ENCODE measurements at places on chromosomes 4 and X. TPM values are rescaled to one million over a fixed set of nuclear protein-coding genes. Genes with fewer than 3 reads are reported as not detected.

TBC1D8B gene
- 10.8 TPM for total RNA-seq

INTU gene
- total RNA-seq = 5.3 TPM

DNA sequence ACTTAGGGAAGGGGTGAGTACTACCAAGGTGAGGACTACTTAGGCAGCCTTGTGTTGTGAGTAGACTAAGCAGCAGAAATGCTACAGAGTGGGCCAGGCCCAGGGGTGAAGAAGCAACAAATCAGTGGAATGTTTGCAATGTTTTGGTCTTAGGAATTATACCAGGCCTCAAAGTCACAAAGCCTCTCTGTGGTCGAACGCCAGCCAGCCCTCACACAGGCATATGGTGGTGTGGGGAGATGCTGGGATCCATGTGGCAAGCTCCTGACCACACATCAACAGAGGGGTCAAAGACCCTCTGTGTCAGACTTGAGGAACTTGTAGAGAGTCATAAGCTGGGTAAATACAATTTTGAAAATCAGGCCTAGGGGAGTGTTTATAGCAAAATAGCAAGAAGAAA is 153.8 kb upstream of the KLF3 start:
- H3K27me3 ChIP-seq = no peaks in the 10 kb centered on the region
- no peaks in the 10 kb centered on the region for H3K4me1 ChIP-seq
- DNase-seq = no peak
- H3K36me3 ChIP-seq = no peaks in the 10 kb centered on the region

MAGEE1 gene
- 7.2 TPM for total RNA-seq

GRCh38 chrX:23802431-23802830 is 19.5 kb downstream of the SAT1 start:
- H3K4me3 ChIP-seq = no peak overlapping the region
- peak overlapping the region; percentile 19 for H3K27ac ChIP-seq
- H3K36me3 ChIP-seq = no peaks in the 10 kb centered on the region

PLS3 gene
- 197 TPM for total RNA-seq

GRCh38 chr4:174437324-174437723 is 85.0 kb downstream of the HPGD start:
- H3K4me3 ChIP-seq = no peak overlapping the region
- no peak overlapping the region for H3K27ac ChIP-seq
- DNase-seq = no peak
- no peaks in the 10 kb centered on the region for H3K4me1 ChIP-seq

HS6ST2 gene
- total RNA-seq = 9.7 TPM

CHRDL1 gene
- total RNA-seq = 48.2 TPM

MAGIX gene
- 0.77 TPM for total RNA-seq

DNA sequence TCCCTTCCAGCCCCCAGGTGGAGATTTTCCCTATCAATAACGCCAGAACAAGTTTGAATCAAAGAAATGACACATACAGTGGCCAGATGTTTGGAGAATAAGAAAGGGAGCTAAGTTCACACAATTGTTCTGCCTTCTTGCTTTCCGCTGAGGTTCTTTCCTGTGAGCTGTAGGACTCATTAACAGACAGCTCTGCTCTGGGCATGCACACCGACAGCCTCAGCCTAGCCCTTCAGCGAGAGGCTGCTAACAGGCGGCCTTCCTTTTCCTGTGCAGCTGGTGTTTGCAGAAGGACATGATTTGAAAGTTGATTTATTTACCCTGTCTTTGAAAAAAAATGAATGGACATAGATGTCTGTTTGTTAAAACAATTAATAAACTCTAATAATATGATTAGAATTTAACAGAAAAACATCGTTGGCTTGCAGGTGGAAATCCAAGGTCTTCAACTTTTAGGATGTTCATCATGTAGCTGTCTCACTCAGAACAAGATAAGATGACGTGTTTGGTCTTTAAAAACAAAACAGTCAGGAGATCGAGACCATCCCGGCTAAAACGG is 183.3 kb downstream of the KDR start:
- DNase-seq = no peak
- H3K27ac ChIP-seq = no peak overlapping the region
- H3K36me3 ChIP-seq = no peaks in the 10 kb centered on the region
